ENCODE measurements at places on chromosomes 3 and 15. TPM values are rescaled to one million over a fixed set of nuclear protein-coding genes. Genes with fewer than 3 reads are reported as not detected.

- H3K4me1 ChIP-seq = peaks cover 1% of the 10 kb centered on the region
These were observed 866.9 kb downstream of the ROBO1 start for GRCh38 chr3:78900880-78901279.

AP3B2 gene
- polyA plus RNA-seq = 0.14 TPM

PAQR9 gene
- 0.04 TPM for polyA plus RNA-seq

GRCh38 chr15:26690778-26691177, 82.1 kb downstream of the GABRB3 start:
- no peak overlapping the region for H3K4me3 ChIP-seq
- H3K36me3 ChIP-seq = no peaks in the 10 kb centered on the region

GRCh38 chr15:41493205-41493901, at the start of gene ITPKA:
ITPKA (plus strand) TSS chr15:41493874; CDS start chr15:41493928, 54 bp downstream.
- DNase-seq = peak; percentile 78
- peaks cover 9% of the 10 kb centered on the region for H3K27me3 ChIP-seq
- no peaks in the 10 kb centered on the region for H3K36me3 ChIP-seq
- peaks cover 19% of the 10 kb centered on the region for H3K4me1 ChIP-seq
- H3K27ac ChIP-seq = peak within 1 kb of the TSS; percentile 76
- peak within 1 kb of the TSS; percentile 51 for H3K4me3 ChIP-seq

DNA sequence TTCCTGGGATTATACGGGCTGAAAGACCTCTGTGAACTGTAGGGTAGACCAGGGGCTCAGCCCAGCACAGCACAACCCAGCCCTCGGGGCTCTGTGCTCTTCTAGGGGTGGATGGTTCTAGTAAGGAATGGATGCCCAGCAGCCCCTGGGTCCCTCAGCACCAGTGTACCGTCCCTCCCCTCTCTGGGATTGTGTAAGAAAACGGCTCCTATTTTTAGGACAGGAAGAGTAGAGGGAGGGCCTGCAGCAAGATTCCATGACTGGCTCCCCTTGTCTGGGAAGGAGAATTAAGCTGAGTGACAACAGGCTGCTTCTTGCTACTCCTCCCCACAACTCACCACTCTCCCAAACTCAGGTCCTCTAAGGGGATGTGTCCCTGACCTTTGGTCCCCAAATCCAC, 270.8 kb upstream of the TOPAZ1 start:
- no peak overlapping the region for H3K4me3 ChIP-seq
- no peaks in the 10 kb centered on the region for H3K36me3 ChIP-seq
- no peak for DNase-seq
- no peak overlapping the region for H3K27ac ChIP-seq

MEIS2 gene
- polyA plus RNA-seq = 59.9 TPM

NAALADL2 gene
- 2.4 TPM for polyA plus RNA-seq

GRCh38 chr3:113496924-113497323, 18.0 kb downstream of the SPICE1 start:
- H3K4me3 ChIP-seq = no peak overlapping the region
- peak; percentile 53 for DNase-seq
- peaks cover 7% of the 10 kb centered on the region for H3K4me1 ChIP-seq
- peaks cover under 1% of the 10 kb centered on the region for H3K36me3 ChIP-seq
- no peaks in the 10 kb centered on the region for H3K27me3 ChIP-seq

STRIT1 gene
- polyA plus RNA-seq = not detected

LRRC3B gene
- not detected for polyA plus RNA-seq

DNA sequence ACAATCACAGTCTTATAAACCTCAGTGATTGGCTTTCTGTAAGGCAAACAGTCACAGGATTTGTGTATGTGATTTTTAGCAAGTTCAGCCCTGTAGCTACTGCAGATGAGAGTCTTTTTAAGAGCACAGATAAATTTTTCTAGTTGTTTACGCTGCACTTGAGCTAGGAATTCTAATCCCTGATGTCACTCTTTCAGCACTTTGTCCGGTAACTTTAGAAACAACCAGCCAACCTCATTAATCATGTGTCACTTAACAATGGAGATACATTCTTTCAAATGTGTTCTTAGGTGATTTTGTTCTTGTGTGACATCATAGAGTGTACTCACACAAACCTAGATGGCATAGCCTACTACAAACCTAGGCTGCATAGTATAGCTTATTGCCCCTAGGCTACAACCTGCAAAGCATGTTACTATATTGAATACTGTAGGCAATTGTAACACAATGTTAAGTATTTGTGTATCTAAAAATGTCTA, 36.8 kb upstream of the GOLGA6L2 start:
- no peaks in the 10 kb centered on the region for H3K27me3 ChIP-seq
- H3K4me3 ChIP-seq = no peak overlapping the region
- no peaks in the 10 kb centered on the region for H3K36me3 ChIP-seq
- H3K4me1 ChIP-seq = no peaks in the 10 kb centered on the region
- no peak for DNase-seq

- DNase-seq = no peak
- H3K27ac ChIP-seq = no peak overlapping the region
- no peaks in the 10 kb centered on the region for H3K36me3 ChIP-seq
- no peak overlapping the region for H3K4me3 ChIP-seq
These were observed 65.6 kb upstream of the CADM2 start for GRCh38 chr3:84893211-84893610.

DNA sequence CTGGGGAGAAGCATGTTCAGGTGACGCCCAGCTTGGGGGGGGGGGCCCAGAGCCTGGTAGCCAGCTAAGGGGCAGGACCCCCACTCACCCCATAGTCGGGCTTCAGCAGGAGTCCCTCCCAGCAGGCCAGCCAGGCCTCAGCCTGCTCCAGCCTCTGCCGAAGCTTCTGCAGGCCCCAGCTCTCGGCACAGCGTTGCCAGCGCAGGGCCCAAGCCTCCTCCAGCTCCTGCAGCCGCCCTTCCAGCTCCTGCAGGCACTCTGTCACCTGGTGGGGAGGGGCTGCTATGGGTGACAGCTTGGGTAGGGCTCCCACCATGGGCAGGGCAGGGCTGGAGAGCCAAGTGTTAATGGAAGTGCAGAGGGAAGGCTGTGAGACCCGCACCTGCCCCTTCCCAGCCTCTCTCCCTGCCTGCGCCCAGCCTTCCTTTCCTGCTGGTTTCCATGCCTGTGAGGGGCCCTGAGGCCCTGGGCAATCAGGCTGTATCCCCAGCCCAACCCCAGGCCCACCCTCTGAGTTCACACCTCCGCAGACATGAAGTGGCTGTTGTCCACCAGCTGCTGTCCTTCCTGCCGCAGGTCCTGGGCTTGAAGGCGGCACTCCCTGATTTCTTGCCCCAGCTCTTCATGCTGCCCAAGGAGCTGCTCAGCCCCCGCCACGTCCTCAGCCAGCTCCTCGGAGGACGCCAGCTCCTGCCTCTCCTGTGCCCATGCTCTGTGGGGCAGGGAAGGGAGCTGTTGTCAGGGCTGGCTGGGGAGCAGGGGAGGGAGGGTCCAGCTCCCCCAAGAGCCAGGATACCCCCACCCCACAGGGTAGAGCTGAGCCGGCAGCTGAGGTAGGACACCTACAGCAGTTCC, 14.3 kb downstream of the PLA2G4B start:
- H3K4me1 ChIP-seq = no peaks in the 10 kb centered on the region
- H3K27me3 ChIP-seq = peaks cover 22% of the 10 kb centered on the region
- H3K27ac ChIP-seq = no peak overlapping the region
- DNase-seq = no peak

GRCh38 chr15:98873441-98874218, 134.0 kb downstream of the PGPEP1L start:
- peak overlapping the region; percentile 84 for H3K27ac ChIP-seq
- H3K4me1 ChIP-seq = peaks cover 31% of the 10 kb centered on the region
- peak overlapping the region; percentile 20 for H3K4me3 ChIP-seq
- peak; percentile 83 for DNase-seq
- no peaks in the 10 kb centered on the region for H3K36me3 ChIP-seq

COLQ gene
- 0.65 TPM for polyA plus RNA-seq

DNA sequence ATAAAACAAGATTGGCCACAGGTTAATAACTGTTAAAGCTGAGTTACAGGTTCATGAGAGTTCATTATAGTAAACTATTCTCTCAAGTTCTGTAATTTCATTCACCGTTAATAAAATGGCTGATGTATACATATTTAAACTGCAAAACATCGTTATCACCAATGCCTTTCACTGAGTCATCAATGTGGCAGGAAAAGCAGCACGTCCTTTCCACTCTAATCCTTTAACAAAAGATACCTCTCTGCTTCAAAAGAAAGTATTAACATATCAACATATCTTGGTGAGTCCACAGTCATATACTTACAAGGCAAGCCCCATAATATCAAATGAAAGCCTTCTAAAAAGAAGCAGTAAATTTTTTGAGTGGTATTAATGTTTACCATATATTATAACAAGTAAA, 54.5 kb downstream of the UACA start:
- no peak overlapping the region for H3K4me3 ChIP-seq
- peaks cover 13% of the 10 kb centered on the region for H3K4me1 ChIP-seq
- H3K27ac ChIP-seq = no peak overlapping the region
- no peaks in the 10 kb centered on the region for H3K36me3 ChIP-seq
- H3K27me3 ChIP-seq = no peaks in the 10 kb centered on the region

DNA sequence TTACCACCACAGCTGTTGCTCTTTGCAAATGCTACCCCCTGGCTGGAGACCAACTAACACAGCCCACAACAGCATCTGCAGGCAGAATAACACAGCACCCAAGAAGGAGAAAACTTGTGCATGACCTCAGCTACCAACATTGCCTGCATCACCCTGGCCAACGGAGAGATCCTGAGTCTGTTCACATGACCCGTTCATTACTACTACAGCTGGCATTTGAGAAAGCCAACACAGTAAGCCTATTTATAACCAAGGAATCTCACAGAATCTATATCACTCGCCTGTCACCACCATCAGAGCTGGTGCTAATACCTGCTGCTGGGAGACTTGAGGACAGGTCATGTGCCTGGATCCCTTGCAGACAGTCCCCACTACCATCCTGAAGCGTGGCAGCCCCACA, 215.2 kb downstream of the POLQ start:
- H3K4me3 ChIP-seq = no peak overlapping the region
- no peak overlapping the region for H3K27ac ChIP-seq
- no peaks in the 10 kb centered on the region for H3K4me1 ChIP-seq

- peak within 1 kb of the TSS; percentile 54 for H3K4me3 ChIP-seq
- peak within 1 kb of the TSS; percentile 3 for H3K27ac ChIP-seq
- peak; percentile 55 for DNase-seq
- no peaks in the 10 kb centered on the region for H3K36me3 ChIP-seq
- H3K27me3 ChIP-seq = no peaks in the 10 kb centered on the region
These were observed at the start of gene CA12 for GRCh38 chr15:63381301-63382204. CA12 (minus strand) TSS chr15:63381846; CDS start chr15:63381720, 126 bp downstream.

ACAN gene
- 0.96 TPM for polyA plus RNA-seq
